ENCODE measurements at places on chromosomes 5 and 9.

GRCh38 chr5:58477760-58478376 lies 13.4 kb upstream of the GAPT start:
- no peak for DNase-seq

DNA sequence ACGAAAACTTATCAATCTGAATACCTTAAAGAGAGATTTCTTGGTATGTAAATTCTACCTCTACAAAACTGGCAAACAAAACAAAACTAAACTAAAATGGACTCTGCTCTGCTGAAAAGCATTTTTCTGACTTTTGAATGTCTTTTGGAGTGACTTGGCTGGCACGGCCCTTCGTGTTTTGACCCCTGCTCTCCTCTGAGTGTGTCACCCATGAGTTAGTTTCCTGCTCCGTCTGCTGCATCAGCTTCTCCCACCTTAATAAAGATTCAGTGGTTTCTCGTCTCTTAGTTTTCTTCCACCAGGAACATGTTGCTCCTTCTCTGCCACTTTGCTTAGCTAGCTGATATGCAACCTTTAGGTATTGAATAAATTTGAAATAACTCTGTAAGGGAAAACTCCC lies 1084.0 kb upstream of the CDH18 start:
- DNase-seq = no peak

GRCh38 chr5:43336159-43336558 lies 22.9 kb upstream of the HMGCS1 start:
- DNase-seq = no peak

- DNase-seq = no peak
Measured at GRCh38 chr5:1504069-1504595, 19.6 kb downstream of the LPCAT1 start.

- DNase-seq = no peak
Measured at GRCh38 chr9:75432386-75432785, 344.1 kb downstream of the OSTF1 start.

DNA sequence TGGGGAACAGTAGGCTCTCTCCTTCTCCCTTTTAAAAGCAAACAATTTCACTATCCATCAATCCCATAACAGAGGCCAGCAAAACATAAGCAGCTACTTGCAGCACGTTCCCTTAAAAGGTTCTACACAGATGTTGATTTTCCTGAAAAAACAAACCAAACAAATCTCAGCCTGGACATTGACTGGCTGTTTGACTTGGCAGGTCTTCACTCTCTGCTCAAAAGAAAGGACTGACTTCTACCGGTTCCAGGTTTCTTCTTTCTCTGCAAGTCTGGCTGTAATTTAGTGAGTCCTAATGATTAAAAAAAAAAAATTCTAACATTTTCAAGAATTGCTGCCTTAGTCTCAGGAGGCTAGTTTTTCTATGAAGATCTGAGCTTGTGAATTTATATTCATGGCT lies 203.1 kb upstream of the EFNA5 start:
- no peak for DNase-seq

GRCh38 chr9:113387560-113388230 lies 10.9 kb upstream of the HDHD3 start:
- no peak for DNase-seq

- DNase-seq = no peak
Measured at GRCh38 chr5:32928761-32929160, 217.6 kb downstream of the NPR3 start.

DNA sequence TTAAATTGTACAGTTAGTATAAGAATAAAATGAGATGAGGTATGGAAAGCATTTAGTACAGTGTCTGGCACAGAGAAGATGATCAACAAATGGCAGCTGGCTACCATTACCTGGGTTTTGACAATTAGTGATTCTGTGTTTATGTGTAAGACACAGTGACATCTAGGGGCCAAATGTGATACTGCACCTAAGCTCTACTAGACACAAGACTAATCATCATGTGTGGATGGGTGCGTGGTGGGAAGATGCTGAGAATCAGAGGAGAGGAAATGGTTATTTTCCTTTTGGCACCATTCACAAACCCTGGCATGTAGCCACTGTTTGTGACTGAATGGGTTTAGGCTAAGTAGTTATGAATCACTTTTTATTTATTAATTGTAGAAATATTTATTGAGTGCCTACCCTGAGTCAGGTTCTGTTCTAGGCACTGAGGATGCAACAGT lies 109.8 kb upstream of the TBC1D2 start:
- DNase-seq = no peak

GRCh38 chr5:81203729-81204128 lies 29.4 kb upstream of the CKMT2 start:
- DNase-seq = no peak

GRCh38 chr9:27714388-27714787 lies 141.1 kb upstream of the C9orf72 start:
- no peak for DNase-seq

GRCh38 chr9:101478444-101478843 lies 42.9 kb upstream of the ALDOB start:
- no peak for DNase-seq

- DNase-seq = no peak
Measured at GRCh38 chr9:32735476-32735875, 47.9 kb upstream of the TMEM215 start.

DNA sequence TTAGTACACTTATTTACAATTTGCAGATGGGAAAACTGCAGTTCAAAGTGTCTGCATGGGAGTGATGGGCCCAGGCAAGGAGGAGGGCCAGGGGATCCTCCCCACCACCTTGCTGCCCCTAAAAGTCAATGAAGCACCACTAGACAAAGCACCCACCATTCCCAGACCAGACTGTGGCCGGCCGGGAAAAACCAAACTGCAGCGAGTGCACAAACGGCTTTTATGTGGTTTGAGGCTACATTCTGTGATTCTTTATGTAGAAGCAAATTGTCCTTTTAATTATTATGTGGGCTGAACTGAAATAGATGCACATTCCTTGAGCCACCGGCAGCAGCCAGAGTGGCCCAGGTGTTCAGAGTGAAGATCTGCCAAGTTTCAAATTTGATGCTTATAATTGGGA lies 585.3 kb upstream of the KLF4 start:
- DNase-seq = no peak

DNA sequence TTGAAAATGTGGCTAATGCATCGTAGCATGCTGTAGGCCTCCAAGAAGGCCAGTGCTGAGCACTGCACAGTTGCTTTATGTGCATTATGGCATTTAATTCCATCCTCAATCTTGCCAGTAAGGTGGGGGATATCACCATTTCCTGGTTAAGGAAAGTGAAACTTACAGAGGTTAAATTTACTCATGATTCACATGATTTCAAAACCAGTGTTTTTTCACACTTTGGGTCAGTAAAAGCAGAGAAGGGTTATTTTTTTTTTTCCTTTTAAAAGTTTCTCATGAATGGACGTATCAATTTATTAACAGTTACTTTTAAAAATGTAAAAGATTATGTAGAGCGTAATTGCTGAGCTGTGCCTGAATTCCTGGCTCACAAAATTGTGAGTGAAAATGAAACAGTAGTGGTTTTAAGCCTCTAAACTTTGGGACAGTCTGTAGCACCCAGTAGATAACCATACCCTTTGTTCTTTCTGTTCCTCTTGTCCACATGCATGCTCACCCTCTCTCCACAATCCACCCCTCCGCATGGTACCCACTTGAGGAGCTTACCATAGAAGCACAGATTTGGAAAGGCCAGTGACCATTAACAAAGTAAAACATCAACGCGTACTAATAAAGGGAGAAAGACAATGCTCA lies 21.2 kb downstream of the MAST4 start:
- no peak for DNase-seq

GRCh38 chr9:134537951-134538641 lies 103.5 kb upstream of the COL5A1 start:
- DNase-seq = no peak

- no peak for DNase-seq
Measured at GRCh38 chr5:33068786-33069185, 357.7 kb downstream of the NPR3 start.

DNA sequence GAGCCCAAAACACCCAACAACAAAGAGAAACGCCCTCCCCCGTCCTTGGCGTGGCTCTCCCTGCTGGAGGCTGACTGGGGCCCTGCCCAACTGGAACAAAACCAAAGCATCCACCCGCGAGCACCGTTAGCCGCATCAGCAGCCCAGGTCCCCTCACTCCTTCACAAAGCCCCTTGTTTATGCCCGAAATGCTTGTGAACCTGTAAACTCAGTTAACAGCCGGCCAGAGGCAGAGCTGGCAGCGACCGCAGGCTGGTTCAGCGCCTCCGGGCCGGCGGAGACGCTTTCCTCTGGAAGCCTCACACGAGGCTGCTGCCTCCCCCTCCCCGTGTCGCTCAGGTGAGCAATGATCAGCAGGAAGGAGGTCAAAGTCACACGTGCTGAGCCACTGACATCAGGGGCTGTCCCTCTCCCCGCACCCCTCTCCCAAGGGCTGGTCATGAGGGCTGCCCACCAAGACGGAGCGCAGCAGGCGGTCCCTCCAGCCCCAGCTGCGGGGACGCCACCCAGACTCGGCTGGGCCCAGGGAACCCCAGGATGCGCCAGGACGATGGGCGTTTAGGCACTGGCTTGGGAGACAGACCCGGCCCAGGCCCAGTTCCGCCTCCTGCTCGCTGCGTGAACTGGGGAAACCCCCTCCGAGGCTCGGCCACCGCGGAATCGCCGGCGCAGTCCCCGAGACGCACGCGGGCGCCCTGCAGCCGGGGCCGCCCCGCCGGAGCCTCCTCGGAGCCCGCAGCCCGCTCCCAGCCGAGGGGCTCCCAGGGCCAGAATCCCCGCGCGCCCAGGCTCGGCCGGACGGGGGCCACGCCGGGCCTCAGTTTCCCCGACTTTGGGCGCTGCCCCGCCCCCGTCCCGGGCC lies 563 bp downstream of the SNAPC4 start:
- DNase-seq = no peak

DNA sequence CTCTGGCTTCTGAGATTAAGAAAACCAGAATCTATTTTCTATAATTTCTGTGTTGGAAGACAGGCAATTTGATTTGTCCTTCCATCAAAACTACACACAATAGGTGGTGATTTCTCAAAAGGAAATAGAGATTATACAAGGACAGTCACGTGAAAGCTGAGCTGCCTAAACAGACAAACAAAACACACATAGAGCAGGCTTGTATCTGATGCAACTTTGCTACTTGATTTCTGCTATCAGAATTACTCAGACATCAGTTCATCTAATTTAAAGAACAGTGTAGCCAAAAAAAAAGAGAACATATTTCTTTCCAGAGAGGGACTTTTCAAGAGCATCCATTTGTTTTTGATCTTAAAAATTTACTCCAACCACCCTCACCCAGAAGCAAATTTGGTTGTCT lies 2128.3 kb upstream of the C9orf72 start:
- no peak for DNase-seq

GRCh38 chr9:133869674-133870405 lies 122.3 kb downstream of the VAV2 start:
- DNase-seq = no peak

DNA sequence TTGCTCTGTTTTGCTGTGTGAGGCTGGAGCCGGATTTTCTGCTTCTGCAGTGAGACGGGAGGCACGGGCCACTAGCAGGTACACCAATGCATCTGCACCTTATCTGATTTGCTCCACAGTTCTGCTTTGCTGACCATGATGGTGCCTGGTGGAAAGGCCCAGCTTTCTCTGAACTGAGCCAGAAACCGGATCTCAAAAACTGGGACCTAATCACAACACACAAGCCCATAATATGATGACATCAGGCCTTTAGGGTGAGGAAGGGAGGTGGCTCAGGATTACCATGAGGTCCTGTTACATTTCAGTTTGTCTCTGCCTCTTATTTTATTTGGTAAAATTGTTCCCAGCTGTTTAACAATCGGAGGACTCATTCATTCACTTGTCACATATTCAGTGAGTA lies 49.8 kb downstream of the FGF1 start:
- no peak for DNase-seq

DNA sequence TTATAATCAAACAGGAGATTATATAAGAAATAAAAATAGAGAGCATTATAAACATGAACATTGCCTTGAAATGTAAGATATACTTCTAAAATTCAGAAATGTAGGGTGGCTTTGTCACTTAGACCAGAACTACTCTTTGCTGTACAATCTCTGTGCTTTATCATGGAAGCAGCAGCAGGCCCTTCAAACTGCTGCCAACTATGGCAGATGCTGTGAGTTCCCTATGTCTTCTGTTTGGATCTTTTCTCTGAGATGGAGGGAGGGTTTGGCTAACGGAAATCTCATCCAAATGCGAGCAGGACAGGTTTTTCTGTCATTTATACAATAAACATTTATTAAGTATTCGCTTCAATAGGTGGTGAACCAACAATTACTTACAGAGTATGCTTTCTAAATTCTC lies 34.8 kb upstream of the RICTOR start:
- DNase-seq = no peak

DNA sequence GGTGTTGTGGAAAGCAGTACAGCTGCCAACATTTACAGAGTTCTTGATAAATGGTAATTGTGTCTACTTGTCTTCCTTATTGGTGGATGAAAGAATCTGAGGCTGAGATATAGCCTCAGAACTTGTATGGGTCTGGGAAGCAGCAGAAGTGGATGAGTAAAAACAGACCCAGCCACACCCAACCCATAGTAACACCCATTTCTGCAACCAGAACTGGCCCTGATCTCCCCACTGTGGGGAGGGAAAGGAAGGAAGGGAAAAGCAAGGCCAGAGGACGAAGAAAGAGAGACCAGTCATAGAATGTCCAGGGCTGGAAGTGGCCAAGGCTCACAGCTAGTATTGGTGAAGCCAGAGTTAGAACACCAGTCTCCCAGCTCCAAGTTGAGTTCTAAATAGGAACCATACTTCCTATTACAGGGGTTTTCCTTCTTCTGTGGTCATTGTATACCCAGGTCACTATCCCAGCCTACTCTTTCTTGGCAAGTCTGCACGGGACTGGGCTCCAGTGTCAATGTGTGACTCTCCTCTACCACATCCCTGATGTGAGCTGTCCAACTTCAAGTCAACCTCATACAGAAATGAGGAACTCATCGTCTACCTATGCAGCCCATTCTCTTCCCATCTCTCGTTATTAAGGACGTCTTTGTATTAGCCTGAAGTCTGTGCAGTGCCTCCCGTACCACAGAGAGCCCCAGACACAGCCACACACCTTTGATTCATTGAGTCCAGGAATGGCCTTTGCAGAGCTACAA lies 35.9 kb downstream of the ITK start:
- DNase-seq = no peak

DNA sequence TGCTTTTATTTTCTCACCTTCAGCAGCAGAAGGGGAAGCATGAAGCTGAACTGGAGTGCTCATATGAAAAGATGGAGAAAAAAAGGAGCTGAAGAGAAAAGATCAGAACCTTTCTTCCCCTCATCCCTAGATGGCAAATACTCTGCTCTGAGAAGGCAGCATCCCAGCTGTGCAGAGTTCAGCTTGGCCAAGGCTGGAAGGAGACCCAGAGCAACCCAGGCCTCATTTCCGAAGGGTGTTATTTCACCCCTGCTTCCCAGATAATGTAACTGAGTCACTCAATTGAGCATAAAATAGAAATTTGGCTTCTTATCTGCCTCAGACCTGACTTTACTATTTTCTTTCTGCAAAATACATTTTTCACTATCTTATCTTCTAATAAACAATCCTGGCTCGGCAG lies 489.9 kb upstream of the BRINP1 start:
- DNase-seq = no peak
